Activated CD4-positive, alpha-beta T cell treated with anti-CD3 and anti-CD28 coated beads, Interleukin-2, amount 50 U/mL, for 16 hours (primary cell): ENCODE measurements at places on chromosomes 7 and 10.
A peak's percentile ranks its signal among the peaks of the same experiment; 100 is the strongest.

DNA sequence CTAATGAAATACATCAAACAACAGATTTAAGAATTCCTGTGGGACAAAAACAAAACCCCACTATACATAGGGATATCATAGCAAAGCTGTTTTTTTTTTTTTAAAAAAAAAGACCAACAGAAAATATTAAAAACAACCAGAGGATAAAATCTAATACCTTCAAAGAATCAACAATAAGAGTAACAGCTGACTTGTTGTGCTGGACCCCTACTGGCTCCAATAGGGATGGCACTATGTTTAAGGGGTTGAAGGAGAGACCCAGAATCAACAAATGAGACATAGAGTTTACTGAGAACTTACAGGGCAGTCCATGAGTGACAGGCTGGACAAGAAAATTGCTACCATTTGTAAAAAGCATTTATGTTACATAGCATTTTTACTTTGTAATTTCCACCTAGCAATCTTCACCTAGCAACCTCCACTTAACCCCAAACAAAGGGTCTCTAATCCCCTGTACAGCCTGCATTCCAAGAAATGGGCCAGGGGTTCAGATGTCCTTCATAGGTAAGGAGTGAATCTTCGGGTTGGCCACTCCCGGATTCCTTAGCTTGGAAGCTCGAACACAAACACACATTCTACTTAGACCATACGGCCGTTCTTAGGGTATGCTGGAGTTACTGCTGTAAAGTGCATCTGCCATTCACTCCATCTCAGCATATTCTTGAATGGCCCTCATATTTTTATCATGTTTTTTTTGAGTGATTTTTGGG, 25.8 kb downstream of the ASZ1 start:
- DNase-seq: no peak

DNA sequence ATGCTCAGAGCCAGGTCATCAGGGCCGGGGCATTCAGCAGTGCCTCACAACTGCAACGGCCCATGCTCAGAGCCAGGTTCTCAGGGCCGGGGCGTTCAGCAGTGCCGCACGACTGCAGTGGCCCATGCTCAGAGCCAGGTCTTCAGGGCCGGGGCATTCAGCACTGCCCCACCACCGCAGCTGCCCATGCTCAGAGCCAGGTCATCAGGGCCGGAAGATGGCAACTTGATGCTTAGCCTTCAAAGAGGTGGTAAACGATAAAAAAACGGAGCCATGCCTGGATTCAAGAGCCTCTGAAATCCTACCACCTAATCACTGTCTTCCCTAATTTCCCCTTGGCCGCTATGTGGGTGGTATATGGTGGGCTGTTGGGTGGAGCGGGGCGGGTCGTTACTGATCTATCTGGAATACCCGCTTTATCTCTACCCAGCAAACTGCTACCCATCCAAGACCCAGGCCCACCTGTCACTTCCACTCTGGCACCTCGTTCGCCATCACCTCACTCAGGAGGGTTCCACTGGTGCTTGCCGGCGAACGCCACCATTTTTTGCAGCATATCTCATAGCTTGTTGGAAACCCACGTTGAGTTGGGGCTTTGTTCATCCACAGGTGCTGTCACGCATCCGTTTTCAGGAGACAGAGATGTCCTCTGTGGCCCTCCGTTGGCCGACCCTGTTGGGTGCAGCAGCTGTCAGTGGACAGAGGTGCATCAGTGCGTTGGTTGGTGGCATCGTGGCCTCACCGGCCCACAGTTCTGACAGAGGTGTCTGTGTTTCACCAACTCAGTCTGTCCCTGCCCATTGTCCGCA, 221.1 kb downstream of the EBF3 start:
- DNase-seq: no peak

DNA sequence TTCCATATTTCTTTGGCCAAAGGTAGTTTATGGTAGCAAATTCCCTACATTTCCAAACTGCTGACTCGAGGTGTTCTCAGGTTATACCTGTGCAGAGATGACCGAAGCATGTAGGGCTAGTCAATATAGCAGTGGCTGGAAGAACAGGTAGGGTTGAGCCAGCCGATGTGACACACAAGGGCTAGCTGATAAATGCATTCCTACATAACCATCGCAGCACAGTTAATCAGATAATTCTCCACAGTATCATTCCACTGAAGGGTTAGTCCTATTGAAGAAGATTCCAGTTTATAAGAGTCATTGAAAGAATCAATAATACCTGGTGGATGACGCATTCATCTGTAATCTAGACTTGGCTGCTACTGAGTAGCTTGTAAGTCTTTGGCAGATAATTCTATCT, 220.0 kb downstream of the KIF20B start:
- no peak for DNase-seq

DNA sequence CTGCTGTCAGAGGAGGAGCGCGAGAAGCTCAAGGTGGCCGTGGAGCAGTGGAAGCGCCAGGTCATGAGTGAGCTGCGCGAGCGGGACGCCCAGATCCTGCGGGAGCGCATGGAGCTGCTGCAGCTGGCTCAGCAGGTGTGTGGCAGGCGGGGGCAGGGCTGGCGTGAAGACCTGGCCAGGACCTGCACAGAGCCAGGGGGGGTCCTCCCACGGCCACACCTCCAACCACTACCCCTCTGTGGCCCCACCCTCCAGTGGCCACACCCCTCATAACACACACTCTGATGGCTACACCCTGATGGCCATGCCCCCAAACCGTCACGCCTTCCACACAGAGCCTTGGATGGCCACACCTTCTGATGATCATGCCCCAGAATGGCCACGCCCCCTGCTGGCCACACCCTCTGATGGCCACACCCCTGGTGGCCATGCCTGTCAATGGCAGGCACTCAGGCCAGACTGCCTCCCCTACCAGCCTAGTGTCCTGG, 23.4 kb upstream of the DPYSL4 start:
- peak; percentile 70 for DNase-seq

- no peak for DNase-seq
Observed at GRCh38 chr7:29005829-29006228, 47.7 kb upstream of the TRIL start.

GRCh38 chr10:34217524-34217923, 597.6 kb downstream of the PARD3 start:
- no peak for DNase-seq

DNA sequence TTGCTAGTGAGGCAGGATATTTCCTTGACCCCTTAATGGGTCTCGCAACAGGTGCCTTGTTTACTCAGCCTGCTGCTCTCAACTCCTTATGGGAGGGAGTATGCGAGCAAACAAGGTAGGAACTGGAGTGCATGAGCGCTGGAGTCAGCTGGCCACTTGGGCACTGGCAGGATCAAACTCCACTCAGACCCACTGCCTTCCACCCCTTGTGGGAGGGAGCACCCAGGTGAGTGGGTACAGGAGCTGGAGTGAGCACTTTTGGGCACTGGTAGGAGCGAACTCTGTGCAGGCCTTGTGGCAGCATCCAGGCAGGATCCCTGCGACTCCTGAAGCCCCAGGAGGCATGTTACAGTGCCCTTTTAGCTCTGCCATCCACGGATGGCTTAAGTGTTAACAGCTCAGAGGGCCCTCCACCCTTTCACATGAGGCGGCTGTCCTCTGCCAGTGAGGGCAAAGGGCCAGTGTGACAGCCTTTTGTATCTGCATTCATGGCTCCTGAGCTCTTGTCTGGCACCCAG, 123.2 kb downstream of the ST7 start:
- DNase-seq: no peak

- no peak for DNase-seq
Observed at GRCh38 chr10:4809156-4809555, 16.9 kb upstream of the AKR1E2 start.

DNA sequence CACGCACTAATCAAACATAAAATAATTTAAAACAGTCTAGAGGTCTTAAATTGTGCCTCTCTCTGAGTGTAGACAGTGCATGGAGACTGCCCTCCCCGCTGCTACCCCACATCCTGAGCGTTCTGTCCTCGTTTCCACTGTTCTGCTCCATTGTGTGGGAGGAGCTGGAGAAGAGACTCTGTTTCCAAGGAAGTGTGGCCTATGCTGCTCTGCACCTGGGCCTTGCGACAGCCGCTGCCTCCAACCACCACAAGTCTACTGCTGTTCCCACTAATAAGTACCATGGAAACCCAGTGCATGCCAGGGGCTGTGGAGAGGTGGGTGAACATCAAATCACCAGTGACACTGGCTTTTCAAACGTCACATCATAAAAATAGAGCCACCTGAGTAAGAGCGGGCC, 19.6 kb downstream of the NRG3 start:
- DNase-seq: no peak

DNA sequence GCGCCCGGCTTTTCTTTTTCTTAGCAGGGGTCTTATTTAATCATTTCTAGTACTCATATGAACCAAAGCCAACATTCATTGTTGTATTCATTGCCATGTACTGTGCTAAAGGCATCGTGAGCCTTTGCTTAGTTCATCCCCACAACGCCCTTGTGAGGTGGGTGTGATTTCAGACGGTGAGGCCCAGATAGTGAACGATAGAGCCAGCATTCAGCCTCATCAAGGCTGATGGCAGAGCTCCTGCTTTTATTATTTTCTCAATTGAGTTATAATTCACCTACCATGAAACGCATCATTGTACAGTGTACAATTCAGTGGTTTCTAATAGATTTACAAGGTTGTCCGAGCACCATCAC, 50.1 kb downstream of the HK1 start:
- DNase-seq: no peak
